ENCODE measurements at places on chromosomes 2 and 18.

DNA sequence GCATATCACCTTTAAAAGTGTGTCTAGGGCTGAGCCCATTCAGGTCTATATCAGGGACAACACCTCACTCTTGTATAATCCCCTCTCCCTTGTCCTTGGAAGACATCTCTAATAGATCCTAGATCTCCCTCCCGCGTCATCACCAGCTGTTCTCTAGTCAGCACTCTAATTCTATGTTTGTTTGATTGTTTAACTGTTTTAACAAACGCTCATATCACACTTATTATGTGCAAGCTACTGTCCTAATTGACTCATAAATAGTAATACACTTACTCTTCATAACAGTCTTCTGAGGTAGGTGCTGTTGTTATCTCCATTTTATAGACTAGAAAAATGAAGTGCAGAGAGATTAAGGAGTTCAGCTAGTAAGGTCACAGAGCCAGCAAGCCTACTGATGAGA, 1.6 kb upstream of the ERMN start:
- DNase-seq = no peak

DNA sequence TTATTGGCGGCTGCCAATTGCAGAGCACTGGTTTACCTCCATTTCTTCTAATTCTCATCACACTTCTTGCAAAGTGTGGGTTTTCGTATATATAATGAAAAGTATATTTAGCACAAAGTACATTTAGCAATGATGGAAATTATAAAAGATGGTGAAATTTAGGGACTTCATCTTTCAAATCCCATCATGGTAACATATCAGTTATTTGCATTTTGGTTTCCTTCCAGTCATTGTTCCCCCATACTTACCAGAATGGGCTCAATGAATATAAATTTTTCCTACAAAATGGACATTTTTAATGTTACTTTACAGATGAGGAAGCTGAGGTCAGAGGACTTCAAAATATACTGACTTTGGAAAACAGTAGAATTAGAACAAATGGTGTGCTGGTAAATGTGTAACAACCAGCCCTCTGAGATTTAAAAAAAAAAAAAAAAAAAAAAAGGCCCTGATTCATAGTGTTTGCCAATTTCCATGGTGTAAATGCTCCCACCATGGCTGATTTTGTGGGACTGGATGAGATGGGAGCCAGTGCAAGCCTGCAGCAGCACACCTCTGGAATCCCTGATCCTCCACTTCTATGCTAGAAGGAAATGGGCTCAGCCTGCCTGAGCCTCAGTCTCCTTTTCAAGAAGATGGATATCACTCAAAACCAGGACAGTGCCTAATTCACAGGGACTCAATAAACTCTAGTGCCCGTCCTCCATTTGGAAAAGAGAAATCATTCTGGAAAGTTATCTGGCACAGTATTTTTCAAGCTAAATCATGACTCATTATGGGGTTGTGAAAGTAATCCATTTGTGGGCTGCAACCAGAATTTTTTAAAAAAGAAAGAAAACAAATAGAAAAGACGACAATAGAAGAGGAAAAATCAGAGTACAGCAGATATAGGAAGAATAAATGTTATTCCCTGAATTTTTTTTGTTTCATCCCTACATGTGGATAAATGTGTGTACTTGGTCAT, 34.0 kb downstream of the LBH start:
- DNase-seq = no peak

DNA sequence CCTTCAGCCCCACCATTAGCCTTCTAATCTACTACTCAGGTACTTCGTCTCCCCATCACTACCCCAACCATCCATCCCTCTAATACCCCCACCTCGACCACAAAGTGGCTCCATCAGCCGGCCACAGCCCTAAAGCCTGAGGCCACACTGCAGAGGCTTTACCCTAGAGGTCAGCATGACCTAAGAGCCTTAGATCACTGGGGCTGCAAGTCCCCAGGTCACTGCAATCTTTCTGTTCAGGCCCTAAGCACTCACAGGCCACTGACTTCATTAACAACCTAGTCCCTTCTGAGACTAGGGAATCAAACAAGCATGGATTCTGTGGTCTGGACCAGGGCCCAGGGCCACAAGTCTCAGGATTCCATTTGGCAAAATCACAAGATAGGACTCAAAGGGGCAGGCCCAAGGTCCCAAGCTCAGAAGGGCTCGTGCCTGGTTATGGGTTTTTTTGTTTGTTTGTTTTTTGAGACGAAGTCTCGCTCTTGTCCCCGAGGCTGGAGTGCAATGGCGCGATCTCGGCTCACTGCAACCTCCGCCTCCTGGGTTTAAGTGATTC, 37.0 kb upstream of the PKDCC start:
- DNase-seq = peak; percentile 37

DNA sequence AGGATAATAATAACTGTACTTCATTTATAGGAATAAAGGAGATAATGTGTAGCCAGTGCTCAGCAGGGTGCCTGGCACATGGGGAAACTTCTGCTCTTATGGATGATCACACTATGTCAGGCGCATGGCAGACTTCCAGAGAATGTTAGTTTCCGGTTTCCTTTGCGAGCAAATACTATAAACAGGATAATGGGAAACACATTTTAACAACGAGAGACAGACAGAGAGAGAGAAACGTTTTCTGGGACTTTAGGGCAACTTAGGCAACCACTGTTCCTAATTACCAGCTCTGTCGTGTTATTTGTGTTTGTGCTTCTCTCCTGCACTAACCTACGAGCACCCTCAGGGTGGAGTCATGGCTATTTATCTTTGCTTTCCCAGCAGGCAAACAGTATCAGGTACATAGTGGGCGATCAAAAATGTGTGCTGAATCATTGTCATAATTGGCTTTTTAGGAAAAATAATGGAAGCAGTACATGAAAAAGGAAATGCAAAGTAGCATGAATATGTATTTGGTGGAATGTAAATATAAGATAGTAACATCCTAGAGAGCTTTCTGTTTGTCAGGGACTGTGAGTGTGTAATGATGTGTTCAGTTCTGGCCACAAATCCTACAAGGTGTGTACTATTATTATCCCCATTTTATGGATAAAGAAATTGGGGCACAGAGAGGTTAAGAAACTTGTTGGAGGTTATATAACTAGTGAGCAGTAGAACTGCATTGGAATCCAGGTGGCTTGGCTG, 36.8 kb upstream of the IGFBP2 start:
- no peak for DNase-seq

GRCh38 chr2:230218421-230218820, 1.4 kb downstream of the SP110 start:
- no peak for DNase-seq

DNA sequence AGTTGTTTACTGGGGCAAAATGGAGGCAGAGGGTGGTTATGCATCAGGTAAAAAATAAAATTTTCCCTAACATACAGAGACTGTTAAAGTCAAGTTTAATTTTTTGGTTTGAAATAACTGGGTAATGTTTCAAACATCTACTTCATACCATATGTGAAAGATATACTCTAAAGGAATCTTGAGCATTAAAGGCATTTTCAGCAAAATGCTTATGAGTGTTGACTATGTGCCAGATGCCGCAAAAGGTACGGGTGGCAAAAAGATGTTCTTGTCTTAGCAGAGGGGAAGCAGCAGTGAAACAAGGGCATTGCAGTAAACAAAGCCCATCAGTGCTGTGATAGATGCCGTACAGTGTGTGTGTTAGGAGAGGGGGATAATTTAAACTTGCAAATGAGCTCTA, 263.1 kb upstream of the ID2 start:
- no peak for DNase-seq

GRCh38 chr2:219522111-219523030, 8.1 kb downstream of the ASIC4 start:
- peak; percentile 59 for DNase-seq

- DNase-seq = no peak
Measured at GRCh38 chr18:48006415-48007175, 76.1 kb upstream of the SMAD2 start.

DNA sequence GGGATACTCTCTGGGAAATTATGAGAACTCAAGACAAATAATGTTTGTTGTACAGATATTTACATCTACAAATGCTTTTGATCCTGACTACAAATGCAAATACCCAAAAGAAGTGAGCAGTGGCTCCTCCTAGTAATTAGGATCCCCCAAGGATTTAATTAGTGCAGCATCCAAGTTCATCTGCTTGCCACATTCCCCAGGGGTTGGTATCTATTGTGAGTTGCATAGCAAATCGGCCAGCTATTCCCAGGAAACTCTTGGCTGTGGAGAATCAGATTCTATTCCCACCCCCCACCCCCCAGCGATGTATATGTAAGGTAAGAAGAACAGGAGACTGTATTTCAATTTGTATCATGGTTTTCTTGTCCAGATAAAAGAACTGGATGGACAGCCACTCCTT, 725.1 kb upstream of the CDH7 start:
- DNase-seq = no peak

GRCh38 chr18:58966005-58966677, 101.5 kb downstream of the ZNF532 start:
- no peak for DNase-seq

- DNase-seq = no peak
Measured at GRCh38 chr2:172489681-172490080, 62.3 kb downstream of the ITGA6 start.

- DNase-seq = no peak
Measured at GRCh38 chr2:202035941-202036372, 2.3 kb downstream of the FZD7 start.

GRCh38 chr2:128422571-128422970, 103.9 kb upstream of the HS6ST1 start:
- DNase-seq = peak; percentile 8

DNA sequence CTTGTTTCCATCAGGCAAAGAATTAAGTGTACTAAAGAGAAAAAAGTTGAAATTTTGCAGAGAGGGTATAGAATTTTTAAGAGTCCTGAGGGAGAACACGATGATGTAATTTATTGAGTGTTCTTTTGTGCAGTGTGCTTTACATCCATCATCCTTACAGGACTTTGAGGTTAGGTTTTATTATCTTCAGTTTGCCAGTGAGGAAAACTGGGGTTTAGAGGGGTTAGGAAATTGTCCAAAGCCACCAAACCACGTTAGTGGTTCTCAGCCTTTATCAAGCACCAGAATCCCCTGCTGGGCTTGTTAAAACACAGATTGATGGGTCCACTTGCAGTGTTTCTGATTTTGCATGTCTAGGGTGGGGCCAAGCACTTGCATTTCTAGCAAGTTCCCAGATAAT, 277.5 kb downstream of the KCNS3 start:
- DNase-seq = no peak

- no peak for DNase-seq
Measured at GRCh38 chr2:6224267-6224666, 532.1 kb downstream of the SOX11 start.

- no peak for DNase-seq
Measured at GRCh38 chr2:64979744-64980143, 9.5 kb upstream of the SLC1A4 start.

DNA sequence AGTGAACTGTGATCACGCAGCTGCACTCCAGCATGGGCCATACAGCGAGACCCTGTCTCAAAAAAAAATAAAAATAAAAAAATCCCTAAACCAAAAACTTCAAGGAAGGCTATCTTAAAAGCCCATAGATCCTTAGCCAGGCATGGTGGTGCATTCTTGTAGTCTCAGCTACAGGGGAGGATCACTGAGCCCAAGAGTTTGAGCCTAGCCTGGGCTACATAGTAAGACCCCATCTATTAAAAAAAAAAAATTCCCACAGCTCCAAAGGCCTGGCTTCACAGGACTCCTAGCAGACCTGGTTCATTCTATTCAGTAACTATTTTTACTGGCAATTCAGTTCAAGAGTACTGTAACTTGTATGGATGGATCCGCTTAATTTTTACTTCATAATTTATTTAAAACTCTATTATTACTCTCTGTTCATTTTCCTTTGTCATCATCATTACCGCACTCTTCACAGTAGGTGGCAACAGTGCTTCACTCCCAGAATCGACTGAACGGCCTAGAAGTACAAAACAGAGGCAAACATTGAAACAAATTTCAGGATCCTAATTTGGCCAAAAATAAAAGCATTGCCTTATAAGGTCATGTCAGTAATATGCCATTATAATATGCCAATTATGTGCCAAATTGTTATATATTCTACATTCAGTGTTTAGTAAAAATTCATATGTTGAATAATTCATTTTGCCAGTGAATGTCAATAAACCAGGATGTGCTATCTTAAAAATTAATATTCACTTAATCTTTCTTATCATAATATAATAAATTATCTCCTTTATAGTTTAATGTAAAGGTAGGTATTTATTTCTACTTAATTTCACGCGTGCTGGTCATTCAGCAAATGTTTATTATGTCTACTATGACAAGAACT, 14.3 kb upstream of the STAM2 start:
- peak; percentile 62 for DNase-seq

GRCh38 chr2:113056521-113056920, 2.5 kb upstream of the IL36RN start:
- no peak for DNase-seq

GRCh38 chr2:5834501-5834900, 142.3 kb downstream of the SOX11 start:
- no peak for DNase-seq

DNA sequence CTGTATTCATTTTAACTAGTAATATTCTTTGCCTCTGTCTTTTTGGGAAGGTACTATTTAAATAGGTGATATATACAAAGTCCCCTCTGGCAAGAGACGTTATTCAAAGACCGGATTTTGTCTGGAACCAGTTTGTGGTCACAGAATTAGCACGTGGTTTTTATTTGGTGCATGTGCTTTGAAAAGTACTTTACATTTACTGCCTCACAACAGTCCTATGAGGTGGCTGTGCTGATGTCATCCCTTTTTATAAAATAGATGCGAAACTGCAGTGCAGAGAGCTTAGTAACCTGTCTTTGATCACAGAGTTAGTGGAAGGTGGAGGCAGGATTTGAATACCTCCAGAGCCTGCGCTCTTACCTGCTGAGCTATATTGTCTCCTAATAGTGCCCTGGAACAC, 4.0 kb downstream of the LPIN1 start:
- DNase-seq = no peak

- peak; percentile 78 for DNase-seq
Measured at GRCh38 chr18:46148810-46149209, 44.6 kb downstream of the HAUS1 start.

- DNase-seq = no peak
Measured at GRCh38 chr2:20537423-20538307, 90.8 kb downstream of the RHOB start.

GRCh38 chr18:6624271-6624660, 105.2 kb upstream of the ARHGAP28 start:
- no peak for DNase-seq

DNA sequence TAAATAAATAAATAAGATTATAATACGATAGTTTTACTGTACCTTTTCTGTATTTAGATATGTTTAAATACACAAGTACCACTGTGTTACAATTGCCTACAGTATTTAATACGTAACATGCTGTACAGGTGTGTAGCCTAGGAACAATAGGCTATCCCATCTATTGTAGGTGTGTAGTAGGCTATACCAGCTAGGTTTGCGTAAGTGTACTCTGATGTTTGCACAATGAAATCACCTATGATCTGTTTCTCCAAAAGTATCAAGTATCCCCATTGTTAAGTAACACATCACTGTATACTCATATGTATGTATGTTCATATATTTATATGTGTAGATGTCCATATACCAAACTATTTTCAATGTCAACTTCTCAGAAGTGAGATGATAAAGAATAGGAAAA, 118.2 kb upstream of the RND3 start:
- no peak for DNase-seq
